GM03348 (cell line): ENCODE measurements at places on chromosomes 2 and 18.

- DNase-seq = no peak
Observed at GRCh38 chr2:210997373-210997772, 441.0 kb downstream of the CPS1 start.

GRCh38 chr18:50311650-50312049, 24.2 kb upstream of the CXXC1 start:
- DNase-seq = no peak

DNA sequence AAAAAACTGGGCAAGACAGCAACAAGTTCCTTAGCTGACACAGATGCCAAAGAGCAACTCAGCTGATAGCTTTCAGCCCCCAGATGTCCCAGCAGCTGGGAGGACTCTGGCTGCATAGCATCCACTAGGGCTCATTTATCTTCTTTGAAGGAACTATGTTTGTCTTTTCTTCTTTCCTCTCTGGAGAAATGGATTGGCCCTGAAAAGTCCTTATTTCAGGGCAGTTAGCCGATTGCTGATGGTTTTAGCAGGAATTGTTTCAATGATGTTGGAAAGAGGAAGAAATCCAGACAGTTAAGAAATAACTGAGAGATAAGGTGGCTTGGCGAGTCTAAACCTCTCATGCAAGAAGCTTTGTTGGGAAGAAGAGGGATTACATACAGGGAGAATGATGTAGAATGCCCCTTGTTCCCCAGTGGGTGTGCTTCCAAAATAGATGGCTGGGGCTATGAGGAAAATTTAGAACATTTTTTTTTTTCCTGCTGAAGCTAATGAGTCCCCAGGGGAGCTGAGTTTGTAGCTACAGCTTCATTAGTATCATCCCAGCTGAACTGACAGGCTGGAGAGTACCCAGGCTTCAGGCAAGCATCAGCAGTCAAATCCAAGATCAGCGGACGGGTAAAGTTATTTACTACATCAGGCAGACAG, 33.6 kb upstream of the SERPINE2 start:
- DNase-seq = peak; percentile 68

DNA sequence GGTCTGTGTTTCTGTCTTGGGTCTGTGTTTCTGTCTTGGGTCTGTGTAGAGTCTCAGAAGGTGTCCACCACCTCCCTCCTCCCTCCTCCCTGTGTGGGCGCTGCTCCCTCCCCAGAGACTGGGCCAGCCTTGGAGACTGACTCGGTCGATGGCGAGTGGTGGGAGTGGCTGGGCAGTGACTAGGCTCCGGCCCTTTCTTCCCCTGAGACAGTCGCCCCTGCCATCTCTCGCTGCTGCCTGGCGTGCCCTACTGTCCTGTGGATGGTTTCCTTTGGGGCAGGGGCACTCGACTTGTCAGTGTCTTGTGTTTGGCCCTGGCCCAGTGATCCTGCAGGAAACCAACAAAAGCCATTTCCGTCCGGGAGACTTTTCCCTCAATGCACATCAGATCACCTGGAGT, 215.8 kb downstream of the NDUFA10 start:
- no peak for DNase-seq

- no peak for DNase-seq
Observed at GRCh38 chr2:238415036-238415764, 11.5 kb upstream of the ASB1 start.

DNA sequence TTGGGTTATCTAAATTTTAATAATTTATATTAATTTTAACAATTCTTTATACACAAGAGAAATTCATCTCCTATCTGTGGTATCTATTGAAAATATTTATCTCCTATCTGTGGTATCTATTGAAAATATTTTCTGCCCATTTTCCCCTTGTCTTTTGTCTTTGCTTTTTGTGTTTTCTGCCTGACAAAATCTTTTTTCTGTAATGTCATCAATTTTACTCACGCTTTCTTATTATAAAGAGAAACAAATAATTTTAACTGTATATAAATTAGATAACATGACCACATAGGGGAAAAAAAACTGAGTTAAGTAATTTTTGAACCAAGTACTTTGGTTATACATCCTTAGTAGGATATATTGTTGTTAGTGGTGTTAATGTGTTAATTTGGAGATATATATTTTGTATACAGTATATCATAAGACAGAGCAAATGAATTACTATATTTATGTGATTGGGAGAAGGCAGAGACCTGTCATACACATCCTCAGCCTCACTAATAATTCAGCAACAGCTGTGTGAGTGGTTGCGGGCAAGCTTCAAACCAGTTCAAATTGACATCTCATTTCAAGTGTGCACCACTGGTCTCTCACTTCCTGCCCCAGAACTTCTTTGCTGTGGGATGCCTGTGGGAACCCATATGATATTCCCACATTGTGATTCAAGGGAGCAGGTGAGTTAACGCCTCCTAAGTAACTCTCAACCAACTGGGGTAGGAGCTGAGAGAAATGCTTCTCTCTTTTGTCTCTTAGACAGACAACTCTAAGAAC, 292.4 kb downstream of the SP3 start:
- no peak for DNase-seq

GRCh38 chr2:65436824-65437221, 4.4 kb upstream of the SPRED2 start:
- DNase-seq = peak; percentile 46
